ENCODE measurements at places on chromosomes 16 and 17.

DNA sequence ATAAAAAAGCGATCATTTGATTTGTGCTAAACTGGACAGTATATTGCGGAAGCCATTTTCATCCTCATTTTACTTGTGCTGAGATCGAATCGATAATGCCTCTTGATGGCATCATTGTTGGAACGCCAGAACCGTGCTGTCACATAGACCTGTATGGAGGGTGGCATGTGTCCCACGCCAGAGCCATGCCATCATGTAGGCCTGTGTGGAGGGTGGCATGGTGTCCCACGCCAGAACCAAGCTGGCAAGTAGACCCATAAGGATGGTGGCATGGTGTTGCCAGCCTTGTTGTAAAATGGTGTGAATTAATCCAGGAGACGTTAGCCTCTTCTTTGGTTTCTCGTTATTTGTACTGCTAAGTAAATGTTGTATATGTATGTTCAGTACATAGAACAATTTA is 222.7 kb upstream of the CHMP6 start:
- no peak for DNase-seq

DNA sequence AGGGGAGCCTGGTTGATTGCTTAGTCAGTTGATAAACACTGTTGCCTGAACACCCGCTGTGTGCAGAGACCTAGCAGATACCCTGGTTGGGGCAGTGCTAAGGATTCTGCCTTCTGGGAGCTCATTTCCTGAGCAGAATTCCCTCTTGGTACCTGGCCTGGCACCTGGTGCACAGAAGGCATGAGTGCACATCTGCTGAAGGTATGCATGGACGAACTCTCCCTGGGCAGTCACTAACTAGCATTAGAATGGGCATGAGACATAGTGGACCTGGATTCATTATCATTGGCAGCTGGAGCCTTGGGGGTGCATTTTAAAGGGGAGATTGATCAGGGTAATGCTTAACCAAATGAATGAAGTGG is 13.1 kb downstream of the ADCY7 start:
- no peak for DNase-seq

DNA sequence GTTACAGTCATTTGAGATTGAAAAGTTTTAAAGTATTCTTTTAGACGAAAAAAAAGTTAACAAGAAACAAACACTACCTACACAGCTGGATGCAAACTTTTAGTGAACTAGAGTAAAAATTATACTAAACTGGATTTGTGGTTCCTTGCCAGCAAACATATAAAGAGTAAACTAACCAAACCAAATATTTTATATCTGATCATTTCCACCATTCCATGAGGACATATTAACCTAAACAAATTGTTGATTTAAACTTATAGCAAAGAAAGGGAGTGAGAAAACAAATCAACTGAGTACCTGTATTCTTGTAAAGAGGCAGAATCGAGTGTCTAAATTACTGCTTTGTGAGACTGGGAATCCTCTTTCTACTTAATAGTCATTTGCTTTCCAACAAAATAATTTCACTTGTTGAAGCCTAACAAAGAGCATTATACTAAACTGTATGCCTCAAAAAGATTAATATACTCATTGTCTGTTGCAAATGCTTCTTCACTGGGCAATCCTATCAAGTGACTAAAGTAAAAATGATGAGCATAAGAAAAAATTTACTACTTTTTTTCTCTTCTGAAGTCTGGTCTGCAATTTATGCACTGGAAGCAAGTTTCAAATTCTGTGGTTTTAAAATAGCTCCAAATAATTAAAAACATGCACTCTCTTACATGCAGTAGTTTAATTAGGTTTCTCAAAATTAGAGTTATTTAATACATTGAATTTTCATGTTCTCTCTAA is 37.5 kb downstream of the AKAP10 start:
- no peak for DNase-seq

- DNase-seq, result no peak
Observed at GRCh38 chr17:31802502-31802901, 56.5 kb downstream of the COPRS start.

GRCh38 chr16:81808933-81809480 is 29.9 kb downstream of the PLCG2 start:
- peak; percentile 41 for DNase-seq

Measured in activated CD4-positive, alpha-beta T cell treated with anti-CD3 and anti-CD28 coated beads, Interleukin-2, Interleukin-6, amounts not matched to agents 100 ng/mL and 50 ng/mL, durations not matched to agents 16 hours and 8 hours (primary cell).